ENCODE measurements at places on chromosomes 1 and 21. TPM values are rescaled to one million over a fixed set of nuclear protein-coding genes. Genes with fewer than 3 reads are reported as not detected.

FCRLA gene
- 0.13 TPM for total RNA-seq

DNA sequence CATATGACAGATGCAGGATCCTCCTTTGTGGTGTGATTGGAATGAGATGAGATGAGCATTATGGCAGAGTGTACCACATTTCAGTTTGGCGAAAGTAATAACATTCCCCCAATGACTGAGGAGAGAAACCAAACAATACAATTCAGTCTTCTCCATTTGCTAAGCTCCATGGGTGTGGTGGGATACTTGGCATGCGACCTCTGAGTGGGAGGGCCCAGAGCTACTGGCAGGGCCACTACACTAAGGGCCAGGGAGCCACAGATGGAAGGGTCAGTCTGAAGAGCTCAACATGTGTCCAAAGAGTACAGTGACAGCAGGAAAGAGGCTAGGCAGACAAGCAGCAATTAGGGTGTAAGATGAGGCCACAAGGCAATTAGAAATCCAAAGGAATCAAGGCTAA, 23.8 kb upstream of the PAXBP1 start:
- no peak for DNase-seq

TAS1R1 gene
- 0.13 TPM for total RNA-seq

DNA sequence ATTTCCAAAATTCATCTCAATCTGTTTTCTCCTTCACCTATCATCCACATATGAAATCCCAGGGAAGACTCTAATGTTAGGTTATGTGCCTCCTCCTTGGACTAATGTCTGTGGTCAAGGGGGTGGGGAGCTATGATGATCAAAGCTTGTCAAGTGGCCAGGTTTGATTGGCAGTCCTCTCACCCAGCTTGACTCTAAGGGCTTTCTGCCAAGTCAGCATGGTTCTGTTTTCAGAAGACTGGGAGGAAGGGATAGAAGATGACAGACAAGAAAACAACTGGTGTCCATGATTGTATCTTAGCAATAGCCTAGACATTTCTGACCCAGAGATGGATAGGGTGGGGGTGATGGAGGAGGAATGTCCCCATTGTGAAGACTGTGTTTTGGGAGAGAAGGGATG, 9.1 kb upstream of the THEM5 start:
- DNase-seq, result no peak

Measured in dermis microvascular lymphatic vessel endothelial cell (primary cell).